Activated T-cell treated with anti-CD3 and anti-CD28 coated beads for 24 hours (primary cell): ENCODE measurements at places on chromosomes 7 and 10.

DNA sequence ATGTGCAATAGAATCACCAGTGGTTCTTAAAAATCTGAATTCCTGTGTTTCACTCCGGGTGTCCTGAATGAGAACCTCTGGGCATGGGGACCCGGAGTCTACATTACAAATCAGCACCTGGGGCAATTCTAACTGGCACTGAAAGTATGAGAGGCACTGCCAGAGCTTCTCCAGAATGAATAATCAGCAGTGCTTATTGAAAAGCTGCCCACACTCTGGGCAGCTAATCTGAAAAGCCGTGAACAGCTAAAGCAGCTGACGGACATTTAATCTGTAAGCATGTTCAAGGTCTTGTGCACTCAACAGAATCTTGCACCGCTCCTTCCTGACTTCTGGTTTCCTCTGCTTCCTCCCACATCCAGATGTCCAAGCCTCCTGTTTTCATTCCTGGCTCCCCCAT, 113.3 kb upstream of the KIF5B start:
- DNase-seq = no peak

DNA sequence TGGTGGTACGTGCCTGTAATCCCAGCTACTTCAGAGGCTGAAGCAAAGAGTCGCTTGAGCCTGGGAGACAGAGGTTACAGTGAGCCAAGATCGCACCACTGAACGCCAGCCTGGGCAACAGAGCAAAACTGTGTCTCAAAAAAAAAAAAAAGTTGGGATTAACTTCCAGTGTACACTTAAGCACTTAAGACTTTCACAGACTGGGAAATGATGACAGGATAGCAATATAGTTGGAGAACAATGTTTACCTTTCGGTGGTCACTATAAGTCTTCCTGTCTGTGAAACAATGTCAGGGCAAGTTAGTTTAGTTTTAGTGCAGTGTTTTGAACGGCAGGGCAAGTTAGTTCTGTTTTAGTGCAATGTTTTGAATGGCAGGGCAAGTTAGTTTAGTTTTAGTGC, 130.2 kb downstream of the TPST1 start:
- DNase-seq = no peak

DNA sequence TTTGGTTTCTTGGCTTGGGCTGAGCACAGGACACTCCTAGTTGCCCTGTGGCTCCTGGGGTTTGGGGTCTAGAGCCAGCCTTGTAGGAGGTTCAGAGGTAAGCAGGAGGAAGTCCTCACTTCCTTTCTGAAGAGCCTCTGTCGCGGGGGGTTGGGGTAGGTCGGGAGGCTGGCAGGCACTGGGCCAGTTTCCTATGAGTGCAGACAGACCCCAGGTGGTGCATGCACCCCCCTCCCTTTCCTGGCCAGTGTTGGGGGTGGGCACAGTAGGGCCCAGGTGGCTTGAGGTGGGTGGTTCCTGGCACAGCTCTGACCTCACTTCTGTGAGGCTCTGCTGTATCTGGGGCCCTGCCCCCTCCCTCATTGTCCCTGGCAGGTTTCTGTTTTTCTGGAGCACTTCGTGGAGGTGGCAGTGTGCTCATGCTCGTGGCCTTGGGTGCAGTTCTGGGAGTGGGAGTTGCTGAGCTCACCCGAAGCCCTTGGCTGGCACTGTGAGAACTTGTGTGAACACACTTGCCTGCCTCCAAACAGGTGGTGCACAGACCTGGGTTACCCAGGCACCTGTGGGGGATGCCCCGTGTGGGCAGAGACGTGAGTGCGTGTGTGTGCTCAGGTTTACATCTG, 1.8 kb downstream of the PALD1 start:
- no peak for DNase-seq

GRCh38 chr10:16644146-16644545, 122.5 kb upstream of the C1QL3 start:
- DNase-seq = no peak

DNA sequence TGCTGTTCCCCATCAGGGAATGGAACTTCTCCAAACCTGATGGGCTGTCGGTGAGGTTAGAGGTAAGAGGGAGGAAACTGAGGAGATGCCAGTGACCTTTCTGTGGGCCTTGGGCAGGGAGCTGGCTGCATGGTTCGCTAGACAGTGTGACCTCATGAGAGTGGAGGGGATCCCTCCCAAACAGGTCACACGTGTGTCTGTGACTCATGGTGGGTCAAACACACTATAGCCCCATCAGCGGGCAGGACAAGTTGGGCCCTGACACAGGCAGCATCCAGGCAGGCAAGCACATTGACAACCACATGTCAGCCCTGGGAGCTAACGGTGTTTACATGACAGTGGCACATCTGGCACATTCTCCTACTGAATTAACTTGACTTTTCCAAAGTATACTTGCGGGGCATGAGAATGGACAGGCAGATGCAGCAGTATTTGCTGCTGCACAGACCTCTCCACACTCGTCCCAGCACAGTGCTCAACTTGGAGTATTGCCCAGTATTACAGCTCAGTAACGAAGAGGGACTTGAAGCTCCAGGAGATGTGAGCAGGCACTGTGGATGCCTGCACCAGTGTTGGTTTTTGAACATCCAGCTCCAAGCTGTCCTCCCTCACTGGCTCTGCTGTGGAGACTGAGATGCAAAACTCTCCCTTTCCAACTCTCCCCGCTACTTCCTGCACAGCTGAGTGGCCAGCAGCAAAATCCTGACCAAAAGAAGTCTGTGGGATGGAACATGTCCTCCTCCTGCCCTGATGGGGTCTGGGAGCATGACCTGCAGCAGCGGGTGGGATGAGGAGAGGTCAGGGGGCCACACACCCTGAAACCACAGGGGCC, 199.6 kb downstream of the WDR37 start:
- DNase-seq = no peak

DNA sequence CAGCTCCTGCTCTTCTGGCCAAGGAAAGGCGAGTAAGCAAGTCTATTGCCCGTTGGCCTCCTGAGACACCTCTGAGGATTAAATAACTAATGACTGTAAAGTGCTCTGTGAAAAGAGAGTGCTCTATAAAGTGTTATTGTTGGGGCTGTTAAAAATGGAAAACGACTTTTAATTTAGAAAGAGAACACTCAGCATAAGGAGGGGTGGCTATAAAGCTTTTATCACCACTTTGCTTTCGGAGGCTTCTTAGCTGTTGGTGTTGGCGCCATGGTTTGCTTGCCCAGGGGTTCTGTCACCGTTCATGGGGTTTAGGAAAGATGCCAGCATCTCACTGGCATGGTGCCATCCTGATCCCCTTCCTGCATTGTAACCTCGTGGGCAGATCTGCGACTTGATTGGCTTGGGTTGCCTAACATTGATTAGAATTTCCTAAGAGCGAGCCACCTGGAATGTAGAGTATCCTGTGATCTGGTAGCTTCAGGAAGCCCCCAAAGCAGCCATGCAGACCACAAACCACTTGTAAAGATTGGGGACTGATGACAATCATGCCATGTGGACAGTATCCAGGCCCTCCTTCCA, 509.9 kb downstream of the LRMDA start:
- no peak for DNase-seq

DNA sequence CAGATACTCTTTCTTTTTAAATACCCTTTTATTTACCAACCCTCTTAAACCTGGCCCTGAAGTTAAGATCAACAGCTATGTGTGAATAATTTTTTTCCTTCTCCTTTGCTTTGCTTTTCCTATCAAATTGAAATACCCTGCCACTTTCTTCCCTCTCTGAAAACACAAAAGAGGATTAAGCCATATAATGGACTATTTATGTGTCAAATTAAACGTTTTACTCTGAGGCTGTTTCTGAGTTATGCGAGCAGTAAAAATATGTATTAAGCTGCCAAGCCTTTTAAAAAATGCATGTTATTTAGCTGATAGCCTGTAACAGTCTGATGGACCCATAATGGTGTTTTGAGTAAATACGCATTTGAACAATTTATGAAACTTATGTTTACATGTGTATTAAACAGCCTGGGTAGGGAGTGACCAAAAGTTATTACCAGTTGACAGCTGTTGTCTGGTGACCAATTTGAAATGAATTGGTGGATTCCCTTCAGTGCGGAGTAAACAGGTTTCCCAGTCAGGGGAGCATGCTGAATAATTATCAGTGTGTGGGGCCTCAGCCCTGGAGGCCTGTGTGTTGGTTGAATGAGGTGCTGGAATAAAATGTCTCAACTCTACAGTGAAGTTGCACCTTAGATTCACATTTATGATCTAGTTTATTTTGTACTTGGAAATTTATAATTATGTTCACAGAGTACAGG, 89.6 kb downstream of the AUTS2 start:
- DNase-seq = no peak

GRCh38 chr7:142571581-142571980, 177.7 kb upstream of the PRSS1 start:
- no peak for DNase-seq

DNA sequence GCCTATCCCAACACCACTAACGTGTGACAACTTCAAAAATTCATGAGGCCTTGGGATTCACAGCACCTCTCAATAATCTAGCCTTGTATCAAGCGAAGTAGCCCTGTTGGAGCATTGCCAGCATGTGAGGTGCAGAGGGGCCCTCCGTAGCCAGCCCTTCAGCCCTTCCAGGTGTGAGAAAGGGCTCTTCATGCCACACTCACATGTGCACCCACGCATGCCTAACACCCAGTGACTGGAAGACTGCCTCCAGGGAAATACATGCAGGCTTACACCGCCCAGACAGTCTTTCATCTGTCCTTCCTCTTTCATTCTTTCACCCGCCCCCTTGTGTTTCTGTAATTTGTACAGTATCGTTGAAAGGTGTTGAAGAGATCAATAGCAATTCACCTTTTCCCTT, 26.1 kb downstream of the LRRC4 start:
- no peak for DNase-seq

GRCh38 chr10:54708021-54708420, 93.0 kb downstream of the PCDH15 start:
- DNase-seq = no peak

- no peak for DNase-seq
These were observed 15.7 kb downstream of the ZFAND2A start for GRCh38 chr7:1144269-1144771.

- no peak for DNase-seq
These were observed 31.1 kb downstream of the CCDC172 start for GRCh38 chr10:116355341-116355740.

- no peak for DNase-seq
These were observed 363.3 kb downstream of the SEMA3D start for GRCh38 chr7:84823530-84823929.

- DNase-seq = no peak
These were observed 42.4 kb upstream of the FGL2 start for GRCh38 chr7:77242068-77242467.

- no peak for DNase-seq
These were observed 251.3 kb upstream of the CHRM2 start for GRCh38 chr7:136617176-136617575.

DNA sequence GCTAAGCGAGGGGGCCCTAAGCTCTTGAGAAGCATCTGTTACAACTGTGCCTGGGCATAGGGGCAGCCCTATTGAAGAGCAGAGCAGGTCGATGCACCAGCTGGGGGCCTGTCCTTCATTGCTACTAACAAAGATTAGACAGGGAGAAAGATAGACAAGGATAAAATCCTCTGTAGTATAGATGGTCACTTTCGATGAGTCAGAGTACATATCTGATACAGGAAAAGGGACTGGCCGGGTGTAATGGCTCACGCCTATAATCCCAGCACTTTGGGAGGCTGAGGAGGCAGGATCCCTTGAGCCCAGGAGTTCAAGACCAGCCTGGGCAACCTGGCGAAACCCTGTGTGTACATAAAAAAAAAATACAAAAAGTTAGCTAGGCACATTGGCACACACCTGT, 13.6 kb downstream of the OPTN start:
- no peak for DNase-seq

GRCh38 chr7:28473571-28474281, 61.4 kb downstream of the CREB5 start:
- no peak for DNase-seq

- no peak for DNase-seq
These were observed 52.8 kb upstream of the ENO4 start for GRCh38 chr10:116796469-116796868.

DNA sequence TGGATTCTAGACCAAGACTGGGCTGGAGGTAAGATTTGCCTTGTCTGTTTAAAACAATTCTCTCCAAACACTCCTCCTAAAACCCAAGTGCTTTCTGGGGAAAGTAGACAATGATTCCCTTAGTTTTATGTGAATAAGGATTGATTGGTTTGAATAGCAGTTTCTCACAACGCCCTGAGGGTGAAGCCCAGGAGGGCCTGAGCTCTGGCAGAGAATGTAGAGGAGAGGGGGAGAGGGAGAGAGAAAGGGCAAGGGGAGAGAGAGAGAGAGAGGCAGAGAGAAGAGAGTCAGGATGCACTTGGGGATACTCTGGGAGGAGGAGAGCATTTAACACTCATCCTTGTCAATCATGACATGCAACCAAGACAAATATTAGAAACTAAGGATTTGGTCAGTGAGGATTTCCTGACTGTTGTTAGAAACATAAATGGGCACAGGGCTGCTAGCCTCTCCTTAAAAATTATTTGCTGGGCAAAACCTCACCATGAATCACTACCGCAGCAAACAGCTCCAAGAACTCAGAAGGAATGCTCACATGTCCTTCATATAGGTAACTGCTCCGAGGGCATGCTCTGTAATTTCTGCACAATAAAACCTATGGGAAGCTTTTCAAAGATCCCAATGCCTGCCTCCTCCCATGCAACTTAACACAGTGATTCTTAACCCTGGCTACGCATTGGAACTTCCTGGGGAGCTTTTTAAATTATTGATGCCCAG, 55.2 kb upstream of the RAPGEF5 start:
- DNase-seq = no peak
